Stimulated activated CD8-positive, alpha-beta memory T cell treated with anti-CD3 and anti-CD28 coated beads, Interleukin-15, amount 100 ng/mL, for 48 hours (primary cell): ENCODE measurements at places on chromosomes 16 and 17.
A peak's percentile ranks its signal among the peaks of the same experiment; 100 is the strongest.

GRCh38 chr16:19282101-19282500 lies 3.4 kb upstream of the CLEC19A start:
- DNase-seq: no peak

DNA sequence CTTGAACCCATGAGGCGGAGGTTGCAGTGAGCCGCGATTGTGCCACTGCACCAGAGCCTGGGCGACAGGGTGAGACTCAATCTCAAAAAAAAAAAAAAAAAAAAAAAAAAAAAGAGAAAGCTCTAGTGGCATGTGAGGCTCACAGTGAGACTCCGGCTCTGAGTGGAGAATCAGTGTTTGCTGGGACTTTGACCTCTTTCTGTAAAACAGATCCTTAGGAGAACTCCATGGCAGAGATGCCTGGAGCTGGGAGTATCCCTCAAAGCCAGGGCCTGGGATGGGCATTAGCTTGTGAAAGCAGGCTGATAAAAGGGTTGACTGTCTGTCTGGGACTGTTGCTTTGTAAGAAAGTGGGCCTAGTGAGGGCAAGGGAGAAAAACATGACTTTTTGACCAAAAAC lies 46.4 kb downstream of the ZNF207 start:
- DNase-seq: no peak

DNA sequence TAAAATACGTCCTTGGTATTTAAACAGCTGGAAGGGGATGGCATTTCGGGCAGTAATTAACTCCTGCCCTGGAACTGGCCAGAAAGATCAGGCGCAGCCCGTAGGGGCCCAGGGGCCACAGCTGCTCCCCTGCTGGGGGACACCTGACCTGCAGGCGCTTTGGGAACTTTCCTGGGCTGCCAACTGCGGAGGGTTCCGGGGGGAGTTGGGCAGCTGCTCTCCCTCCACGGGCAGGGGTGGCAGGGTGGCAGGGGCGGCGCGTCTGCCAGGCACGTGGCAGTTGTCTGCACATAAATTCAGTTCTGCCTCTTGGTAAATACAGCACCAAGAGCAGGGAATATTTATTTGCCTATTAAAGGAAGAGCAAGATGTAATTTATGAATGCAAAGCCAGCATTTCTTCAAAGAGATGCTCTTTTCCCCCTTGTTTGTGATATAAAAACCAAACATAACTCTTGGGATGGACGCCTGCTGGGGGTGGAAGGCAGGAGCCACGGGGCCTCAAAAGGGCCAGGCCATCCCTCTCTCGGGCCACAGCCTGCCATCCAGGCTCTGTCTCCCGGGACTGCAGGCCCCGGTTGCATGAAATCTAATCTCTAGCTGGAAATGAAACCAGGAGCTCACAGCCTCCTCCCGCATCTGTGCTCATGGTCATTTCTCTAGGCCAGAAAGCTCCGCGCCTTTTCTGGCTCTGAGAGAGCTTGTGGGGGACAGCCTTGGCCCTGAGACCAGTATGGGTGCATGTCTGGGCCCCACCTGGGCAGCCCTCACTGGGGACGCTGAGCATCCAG lies 29.9 kb upstream of the CHMP6 start:
- DNase-seq: no peak

DNA sequence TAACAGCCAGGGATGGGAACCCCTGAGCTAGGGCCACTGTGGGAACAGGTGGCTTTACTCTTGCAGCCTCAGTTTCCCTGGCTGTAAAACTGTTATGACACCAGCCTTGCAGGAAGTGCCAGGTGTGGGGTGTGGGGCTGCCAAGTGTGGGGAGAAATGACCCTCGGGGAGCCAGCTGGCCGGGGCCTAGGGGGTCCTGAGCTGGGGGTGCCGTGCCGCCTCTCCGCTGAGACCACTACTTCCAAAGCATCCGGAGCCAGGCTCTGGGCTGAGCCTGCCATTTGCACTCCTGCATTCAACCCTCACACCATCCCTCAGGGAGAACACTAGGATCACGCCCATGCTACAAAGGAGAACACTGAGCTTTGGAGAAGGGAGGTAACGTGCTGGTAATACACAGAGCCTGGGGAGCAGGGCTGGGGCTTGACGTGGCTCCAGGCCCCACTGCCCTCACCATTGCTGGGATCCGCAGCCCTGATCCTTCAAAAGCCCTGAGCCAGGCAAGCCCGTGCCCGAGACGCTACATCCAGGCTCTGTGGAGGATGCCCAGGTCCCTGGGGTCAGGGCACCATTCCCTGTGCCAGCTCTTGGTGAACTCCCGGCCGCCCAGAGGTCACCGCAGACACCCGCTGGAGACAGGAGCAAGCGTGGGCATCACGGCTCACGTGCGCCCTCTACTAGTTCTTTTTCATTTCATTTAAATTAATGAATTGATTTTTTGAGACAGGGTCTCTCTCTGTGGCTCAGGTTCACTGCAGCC lies 28.8 kb upstream of the GINS2 start:
- DNase-seq: peak; percentile 17

GRCh38 chr16:19382084-19382801 lies 35.4 kb upstream of the TMC5 start:
- no peak for DNase-seq

- no peak for DNase-seq
Measured at GRCh38 chr17:80095844-80096475, 5.4 kb upstream of the GAA start.

GRCh38 chr17:50206604-50207293 lies 5.3 kb upstream of the COL1A1 start:
- DNase-seq: peak; percentile 10

- DNase-seq: no peak
Measured at GRCh38 chr17:33192951-33193911, 99.9 kb downstream of the ASIC2 start.

GRCh38 chr17:9911089-9911488 lies 6.0 kb upstream of the RCVRN start:
- DNase-seq: no peak

DNA sequence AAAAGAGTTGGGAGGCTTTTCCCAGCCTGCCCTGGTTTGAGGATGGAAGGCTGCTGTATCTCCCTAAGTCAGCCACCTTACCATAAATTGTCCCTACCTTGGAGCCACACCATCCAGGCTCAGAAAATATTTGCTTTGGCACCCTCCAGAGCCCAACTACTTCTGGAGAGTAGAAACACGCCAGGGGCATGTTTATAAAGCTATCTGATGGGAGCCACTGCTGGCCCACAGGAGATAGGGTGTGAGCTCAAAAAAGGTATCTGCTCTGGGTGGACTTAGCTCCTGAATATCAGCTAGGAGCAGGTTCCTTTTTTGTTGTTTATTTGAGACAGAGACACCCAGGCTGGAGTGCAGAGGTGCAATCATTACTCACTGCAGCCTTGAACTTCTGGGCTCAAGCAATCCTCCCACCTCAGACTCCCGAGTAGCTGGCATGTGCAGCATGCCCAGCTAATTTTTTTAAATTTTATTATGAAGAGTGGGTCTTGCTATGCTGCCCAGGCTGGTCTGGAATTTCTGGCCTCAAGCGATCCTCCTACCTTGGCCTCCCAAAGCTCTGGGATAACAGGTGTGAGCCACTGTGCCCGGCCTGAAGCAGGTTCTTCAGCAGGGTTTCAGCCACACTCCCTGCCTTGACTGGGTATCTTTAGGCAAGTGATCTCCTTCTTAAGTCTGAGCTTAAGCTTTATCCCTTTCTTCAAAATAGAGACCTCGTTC lies 147.1 kb downstream of the SALL1 start:
- DNase-seq: no peak

- no peak for DNase-seq
Measured at GRCh38 chr17:6269478-6269877, 165.4 kb downstream of the AIPL1 start.

GRCh38 chr17:62950067-62950466 lies 16.0 kb upstream of the TANC2 start:
- DNase-seq: no peak

DNA sequence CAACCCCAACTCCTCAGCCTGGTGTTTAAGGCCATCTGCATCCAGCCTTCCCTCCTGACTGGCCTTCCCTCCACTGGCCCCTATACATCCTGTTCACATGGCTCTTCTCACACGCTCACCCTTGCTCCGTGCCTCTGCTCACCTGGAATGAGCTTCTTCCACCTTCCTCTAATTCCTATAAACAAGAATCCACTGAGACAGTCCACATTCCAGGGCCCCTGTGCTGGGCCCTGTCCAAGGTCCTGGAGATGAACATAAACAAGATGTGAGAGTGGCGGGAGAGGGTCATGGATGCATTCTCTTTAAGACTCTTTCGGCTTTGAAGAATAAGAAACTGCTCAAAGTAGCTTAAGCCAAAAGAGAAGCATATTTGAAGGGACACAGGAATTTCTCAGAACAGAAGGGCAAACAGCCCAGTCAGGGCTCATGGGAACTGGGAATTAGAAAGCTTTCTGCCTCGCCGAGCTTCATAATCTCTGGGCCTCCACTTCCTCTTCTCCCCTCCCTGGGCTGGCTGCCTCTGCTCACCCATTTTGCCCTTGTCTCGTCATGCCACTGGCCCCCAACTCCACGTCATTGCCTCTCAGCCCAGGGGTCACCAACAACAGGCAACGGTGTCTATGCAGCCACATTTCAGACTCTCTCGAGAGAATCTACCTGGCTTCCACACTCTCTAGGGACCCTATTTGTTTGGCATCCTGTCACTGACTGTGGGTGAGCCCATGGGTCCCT lies 13.5 kb downstream of the SPPL2C start:
- no peak for DNase-seq

DNA sequence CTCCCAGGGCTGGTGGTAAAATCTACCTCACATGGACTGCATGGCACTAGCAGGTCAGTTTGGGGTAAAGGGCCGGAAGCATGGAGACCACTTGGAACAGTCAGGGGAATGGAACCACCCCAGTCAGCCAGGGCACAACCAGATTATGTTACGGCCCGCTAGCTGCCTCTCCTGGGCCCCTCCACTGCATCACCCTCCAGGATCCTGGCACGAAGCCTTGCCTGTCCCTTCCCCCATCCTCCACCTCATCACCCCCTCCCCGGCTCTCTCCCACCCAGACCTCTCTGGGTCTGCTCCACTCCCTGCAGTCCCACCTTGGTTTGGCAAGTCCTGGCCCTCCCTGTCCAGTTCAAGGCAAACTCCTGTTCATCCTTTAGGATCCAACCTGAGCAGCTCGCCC lies 91.7 kb downstream of the CLEC16A start:
- DNase-seq: no peak

GRCh38 chr16:52128361-52128760 lies 418.6 kb downstream of the TOX3 start:
- no peak for DNase-seq

DNA sequence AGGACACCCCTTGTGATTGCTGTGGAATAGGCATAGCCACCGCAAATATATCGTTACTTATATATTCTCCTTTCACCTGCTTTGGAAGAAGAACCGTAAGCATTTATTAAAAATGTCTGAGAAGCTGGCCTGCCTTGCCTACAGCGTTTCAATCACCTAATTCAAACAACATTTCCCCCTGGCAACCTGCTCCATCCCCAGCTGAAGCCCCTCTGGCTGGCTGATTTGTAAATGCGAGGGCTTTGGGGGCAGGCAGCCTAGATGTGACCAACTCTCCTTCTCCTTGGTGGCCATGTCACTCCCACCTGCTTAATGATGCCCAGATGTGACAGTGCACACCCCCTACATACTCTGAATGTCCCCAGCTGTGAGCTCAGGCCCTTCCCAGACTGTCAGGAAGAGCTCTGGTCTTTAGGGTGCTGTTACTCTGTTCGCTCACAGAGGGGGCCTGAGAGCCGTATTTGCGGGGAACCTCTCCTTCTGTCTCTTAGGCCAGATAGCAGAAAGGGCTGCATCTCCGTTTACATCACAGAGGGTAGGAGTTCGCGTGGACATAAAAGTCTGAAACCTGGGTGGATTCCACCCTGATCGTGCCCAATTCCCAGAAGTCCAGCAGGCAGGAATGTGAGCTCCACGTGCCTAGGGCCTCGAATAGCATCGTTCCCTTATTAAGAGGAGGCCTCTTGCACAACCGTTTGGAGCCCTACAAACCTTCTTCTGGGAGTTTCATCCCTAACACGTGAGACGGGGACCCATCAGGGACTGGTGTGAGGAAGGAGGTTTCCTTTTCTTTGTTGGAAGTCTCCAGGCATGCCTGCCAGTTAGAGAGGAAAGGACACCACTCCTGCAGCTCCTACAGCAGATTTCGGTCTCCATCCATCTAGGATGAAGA lies 2.4 kb upstream of the SDK2 start:
- DNase-seq: no peak

DNA sequence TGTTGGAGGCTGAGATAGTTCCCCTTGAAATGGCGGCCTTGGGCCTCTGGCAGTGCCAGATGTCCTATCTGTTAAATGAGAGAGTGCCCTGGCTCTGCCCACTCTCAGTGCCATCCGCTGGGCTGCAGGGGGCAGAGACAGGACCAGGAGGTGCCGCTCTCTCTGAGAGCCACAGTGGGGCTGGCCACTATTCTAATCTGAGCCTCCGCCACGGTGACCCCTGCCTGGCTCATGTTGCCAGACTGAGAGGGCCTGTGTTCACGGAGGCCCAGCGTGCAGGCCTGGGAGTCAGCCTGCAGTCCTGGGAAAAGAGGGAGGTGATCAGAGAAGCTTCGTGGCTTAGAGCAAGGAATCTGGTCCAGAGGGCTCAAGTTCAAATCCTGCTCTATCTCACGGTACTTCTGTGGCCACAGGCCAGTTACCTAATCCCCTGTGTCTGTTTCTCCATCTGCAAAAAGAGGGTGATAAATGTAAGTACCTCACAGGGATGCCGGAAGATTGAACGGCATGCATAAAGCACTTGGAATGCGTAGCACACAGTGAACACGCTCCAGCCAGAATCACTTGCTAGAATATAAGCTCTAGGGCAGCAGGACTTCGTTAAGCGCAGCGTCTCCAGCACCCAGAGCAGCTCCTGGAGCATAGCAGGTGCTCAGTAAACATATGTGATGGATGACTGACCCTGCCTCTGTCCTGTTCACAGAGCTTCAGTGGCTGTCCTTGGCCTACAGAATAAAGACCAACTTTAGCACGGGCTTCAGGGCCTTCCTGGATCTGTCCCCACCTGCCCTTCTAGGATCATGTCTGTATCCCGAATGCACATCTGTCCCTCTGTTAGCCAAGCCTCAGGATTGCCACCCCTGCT lies 6.3 kb downstream of the ATP2A3 start:
- no peak for DNase-seq

- no peak for DNase-seq
Measured at GRCh38 chr17:32116937-32117336, 25.4 kb upstream of the RHOT1 start.

DNA sequence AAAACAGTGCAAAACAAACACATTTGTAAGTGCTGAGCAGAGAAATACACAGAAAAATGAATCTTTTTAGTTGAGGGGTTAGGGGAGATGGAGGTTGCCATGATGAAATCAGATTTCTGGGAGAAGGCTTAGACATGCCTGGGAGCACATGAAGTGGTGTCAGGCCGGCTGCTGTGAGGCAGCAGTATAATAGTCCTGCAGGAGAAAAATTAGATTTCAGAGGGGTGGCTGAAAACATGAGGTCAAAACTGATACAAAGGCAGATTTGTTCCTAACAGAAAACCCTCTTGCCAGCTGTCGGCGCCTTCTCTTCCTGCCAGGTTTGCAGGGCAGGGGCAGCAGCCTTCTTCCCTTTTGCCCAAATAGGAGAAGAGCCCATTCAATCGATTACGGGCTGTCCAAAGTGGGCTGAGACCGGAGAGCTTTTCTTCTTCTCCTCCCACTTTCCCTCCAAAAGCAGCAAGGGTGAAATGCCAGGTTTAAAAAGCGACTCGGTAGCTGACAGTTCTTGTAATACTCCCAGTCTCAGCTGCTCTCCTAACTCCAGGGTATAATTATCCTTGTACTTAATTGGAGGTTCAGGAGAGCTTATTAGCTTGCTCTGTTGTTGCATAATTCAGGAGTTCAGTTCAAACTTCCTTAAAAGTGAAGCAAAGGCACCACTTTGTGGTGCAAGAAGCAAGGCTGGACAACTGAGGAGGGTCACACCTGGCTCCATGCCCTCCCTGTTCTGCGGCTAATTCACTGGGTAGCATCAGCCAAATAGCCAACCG lies 80.0 kb downstream of the PCTP start:
- DNase-seq: no peak

GRCh38 chr17:57432507-57433277 lies 176.4 kb downstream of the MSI2 start:
- DNase-seq: no peak
